Stimulated activated CD4-positive, alpha-beta T cell treated with anti-CD3 and anti-CD28 coated beads, Interleukin-4, amount 100 ng/mL, for 48 hours (primary cell): ENCODE measurements at places on chromosomes 6 and 20.

GRCh38 chr6:110960014-110960390 lies 1.5 kb downstream of the GTF3C6 start:
- no peak for DNase-seq

- DNase-seq, result no peak
Observed at GRCh38 chr20:57397693-57398108, 6.5 kb downstream of the RBM38 start.

GRCh38 chr20:49286689-49287551 lies 9.1 kb upstream of the ZNFX1 start:
- no peak for DNase-seq

GRCh38 chr6:73076211-73076954 lies 148.9 kb downstream of the KHDC1L start:
- DNase-seq, result no peak

- DNase-seq, result no peak
Observed at GRCh38 chr20:1014471-1014870, 12.4 kb upstream of the RSPO4 start.

DNA sequence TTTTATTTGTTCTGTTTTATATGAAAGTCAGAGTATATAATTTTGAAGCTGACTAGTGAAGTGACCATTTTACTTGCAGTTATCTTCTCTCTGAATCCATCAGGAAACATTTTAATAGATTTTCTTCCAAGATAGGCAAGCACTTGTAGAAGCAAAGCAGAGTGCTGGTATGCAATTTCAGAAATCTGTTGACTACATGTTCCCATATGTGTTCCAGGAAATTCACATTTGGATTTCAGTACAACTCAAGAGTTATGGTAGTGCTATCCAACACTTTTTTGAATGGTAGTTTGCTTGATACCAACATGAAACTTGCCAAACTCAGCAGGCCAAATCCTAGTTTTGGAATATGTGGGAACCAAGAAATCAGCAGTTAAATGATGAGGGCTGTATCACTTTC lies 94.0 kb downstream of the CENPW start:
- no peak for DNase-seq

DNA sequence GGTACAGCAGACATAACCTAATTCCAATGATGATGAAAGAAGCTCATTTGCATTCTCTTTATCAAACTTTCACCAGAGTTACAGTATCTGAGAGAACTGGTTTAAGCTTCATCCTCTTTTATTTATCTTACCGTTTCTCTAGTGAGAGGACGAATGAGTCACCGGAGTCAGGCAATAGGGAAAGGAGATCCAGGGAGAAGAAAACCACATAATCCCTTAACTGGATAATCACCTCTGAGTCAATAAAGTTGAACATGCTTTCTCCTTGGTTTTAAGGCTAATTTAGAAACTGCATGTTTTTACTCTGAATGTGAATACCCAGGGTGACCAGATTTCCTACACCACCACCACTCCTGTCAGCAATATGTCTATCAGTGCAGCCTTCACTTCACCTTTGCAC lies 313.7 kb upstream of the TBX18 start:
- DNase-seq, result no peak

DNA sequence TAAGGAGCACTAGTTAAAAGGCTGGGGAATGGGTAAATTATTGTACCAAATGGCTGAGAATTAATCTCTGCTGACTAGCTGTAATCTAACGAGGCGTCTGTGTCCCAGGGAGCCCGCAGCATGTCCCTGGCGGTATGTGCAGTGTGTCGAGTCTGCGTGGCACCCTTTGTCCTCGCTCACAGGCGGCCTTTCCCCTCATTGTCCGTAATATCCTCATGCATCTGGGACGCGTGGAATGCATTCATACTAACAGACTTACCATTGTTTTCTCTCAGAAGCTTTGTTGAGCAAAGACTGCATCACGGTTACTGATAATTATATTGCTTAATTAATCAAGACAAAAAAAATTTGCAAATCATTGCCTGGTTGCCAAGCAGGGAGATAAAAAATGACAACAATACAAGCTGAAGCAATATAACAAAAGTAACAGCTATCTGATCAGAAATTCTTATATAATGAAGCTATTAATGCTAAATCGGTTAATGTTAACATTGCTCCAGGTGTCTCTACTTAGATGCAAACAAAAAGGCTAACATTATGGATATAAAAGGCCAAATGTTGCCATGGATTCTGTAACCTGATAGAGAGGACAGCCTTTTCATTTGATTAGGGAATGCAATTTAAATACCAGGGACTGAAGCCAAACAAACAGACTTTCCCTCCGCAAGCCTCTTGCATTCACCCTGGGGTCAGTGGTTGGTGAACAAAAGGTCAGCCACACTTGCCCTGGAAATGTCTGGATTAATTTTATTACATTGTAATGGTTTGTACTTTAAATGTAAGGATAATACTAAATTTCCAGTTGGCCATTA lies 124.8 kb downstream of the INSM1 start:
- DNase-seq, result no peak

DNA sequence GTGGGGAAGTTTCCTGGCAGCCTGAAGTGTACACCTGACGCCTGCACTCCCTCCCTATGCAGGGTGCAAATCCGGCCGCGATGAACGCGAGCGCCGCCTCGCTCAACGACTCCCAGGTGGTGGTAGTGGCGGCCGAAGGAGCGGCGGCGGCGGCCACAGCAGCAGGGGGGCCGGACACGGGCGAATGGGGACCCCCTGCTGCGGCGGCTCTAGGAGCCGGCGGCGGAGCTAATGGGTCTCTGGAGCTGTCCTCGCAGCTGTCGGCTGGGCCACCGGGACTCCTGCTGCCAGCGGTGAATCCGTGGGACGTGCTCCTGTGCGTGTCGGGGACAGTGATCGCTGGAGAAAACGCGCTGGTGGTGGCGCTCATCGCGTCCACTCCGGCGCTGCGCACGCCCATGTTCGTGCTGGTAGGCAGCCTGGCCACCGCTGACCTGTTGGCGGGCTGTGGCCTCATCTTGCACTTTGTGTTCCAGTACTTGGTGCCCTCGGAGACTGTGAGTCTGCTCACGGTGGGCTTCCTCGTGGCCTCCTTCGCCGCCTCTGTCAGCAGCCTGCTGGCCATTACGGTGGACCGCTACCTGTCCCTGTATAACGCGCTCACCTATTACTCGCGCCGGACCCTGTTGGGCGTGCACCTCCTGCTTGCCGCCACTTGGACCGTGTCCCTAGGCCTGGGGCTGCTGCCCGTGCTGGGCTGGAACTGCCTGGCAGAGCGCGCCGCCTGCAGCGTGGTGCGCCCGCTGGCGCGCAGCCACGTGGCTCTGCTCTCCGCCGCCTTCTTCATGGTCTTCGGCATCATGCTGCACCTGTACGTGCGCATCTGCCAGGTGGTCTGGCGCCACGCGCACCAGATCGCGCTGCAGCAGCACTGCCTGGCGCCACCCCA lies 1.2 kb downstream of the GPR6 start:
- DNase-seq, result no peak

DNA sequence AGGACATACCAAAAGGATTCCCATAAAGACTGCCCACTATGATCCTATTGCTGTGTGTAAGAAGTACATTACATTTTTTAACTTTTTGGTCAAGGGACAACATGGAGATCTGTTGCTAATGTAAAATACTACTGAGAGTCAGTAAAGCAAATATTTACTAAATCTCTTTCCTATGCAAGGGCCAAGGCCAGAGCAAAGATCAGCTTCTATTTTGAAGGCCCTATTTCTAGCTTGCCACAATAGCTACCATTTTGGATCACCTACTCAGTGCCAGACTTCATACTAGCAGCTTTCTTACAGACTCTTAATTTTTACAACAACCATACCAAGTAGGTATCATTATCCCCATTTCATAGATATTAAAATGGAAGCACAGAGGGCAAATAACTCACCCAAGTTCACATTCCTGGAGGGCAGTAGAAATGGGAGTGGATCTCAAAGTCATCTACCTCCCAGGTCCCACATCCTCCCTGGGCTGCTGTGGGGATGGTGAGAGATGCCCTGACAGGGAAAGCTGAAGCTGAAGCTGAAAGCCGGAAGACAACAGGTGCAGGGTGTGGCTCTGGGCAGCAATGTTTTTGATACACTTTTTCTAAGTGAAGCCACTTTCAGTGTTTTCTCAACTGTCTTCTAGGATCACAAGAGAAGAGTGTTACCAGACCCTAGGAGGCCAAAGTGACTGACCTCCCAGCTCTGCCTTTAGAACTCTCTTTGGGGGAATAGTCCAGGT lies 321.2 kb downstream of the UBE3D start:
- DNase-seq, result no peak

DNA sequence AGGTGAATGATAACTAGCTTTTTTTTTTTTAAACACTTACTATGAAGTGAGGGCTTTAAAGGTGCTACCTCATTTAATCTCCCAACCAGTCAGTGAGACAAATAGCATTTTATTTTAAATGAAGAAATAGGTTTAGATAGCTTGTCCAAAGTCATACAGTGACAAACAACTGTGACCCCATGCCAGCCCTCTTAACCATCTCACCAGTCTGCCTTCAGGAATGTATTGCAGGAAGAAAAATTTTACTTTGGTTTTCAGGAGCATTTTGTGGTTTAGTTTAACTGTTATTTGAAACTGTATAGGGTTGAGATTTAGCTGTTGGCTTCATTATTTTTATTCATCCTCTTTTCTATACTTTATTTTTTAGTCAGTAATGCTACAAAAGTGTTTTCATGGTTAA lies 18.6 kb downstream of the DSE start:
- DNase-seq, result no peak

- no peak for DNase-seq
Observed at GRCh38 chr6:115302731-115303130, 758.0 kb downstream of the FRK start.

GRCh38 chr6:4164117-4164442 lies 28.7 kb upstream of the ECI2 start:
- DNase-seq, result no peak

- no peak for DNase-seq
Observed at GRCh38 chr6:78489874-78490273, 377.5 kb upstream of the IRAK1BP1 start.

DNA sequence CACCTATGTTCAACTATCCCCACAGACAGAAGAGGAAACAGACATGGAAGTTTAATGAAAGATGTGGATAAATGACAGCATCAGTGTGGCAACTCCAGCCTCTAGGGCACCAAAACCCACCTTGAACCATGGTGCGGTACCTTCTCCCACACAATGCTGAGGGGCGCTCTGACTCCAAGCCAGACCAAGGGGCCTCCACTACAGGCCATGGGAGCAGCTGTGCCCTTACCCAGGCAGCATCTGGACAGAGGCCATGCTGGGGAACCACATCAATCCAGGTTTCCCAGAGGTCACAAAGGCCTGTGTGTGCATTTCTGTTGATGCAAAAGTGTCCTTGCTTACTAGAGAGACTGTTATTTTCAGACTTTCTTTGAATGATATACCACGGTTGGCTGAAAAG lies 4.1 kb downstream of the PRR18 start:
- no peak for DNase-seq

DNA sequence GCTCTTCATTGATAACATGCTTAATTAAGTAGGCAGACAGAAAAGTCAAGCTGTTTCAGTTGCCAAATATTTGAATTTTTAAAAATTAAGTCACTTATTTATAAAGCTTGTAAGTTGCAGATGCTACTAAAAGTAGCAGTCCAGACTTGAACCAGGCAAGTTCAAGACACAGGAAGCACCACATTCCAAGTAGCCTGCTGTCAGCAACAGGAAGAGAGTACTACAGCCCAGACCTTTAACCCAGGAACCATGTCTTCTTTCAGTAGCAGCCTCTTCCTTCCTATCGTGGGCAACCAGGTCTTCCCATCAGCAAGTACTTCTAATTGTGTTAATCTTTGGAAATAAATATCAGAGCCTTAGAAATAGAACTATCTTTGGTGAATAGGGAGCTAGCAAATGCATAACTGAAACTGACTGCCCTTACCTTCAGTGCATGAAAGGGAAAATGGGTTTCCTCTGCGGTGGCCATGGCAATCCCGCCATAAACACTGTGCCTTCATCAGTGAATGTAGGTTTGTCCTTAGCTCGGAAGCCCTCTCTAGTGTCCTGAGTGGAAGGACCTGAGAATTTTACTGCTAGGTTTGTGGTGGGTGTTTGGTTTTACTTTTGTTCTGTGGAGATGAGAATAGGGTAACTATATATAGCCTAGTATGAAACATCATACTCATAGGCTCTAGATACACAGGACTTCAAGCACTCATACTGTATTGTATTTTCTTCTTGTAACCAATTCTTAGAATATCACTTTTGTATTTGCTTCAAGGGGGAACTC lies 95.6 kb downstream of the SYCP2 start:
- DNase-seq, result no peak

- DNase-seq, result no peak
Observed at GRCh38 chr6:71011871-71012371, 55.1 kb upstream of the B3GAT2 start.

DNA sequence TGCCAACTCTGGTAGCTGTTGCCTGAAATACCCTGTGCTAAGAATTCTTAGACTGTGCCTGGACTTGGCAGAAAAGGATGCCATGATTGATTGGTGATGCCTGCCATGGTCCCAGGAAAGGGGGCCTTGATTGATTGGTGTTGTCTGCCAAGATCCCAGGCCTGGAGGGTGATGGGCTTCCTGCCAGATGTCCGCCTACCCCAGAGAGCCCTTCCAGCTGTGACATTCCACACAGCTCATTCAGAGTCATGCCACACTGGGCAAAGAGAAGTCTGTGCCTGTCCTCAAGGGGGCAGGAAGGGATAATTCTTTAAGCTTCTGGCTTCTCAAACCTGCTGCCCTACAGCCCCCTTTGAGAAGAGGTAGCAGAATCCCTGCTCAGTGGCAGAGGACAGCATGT lies 24.6 kb downstream of the RIMS4 start:
- DNase-seq, result no peak

GRCh38 chr6:12297363-12298016 lies 7.3 kb downstream of the EDN1 start:
- DNase-seq, result no peak

DNA sequence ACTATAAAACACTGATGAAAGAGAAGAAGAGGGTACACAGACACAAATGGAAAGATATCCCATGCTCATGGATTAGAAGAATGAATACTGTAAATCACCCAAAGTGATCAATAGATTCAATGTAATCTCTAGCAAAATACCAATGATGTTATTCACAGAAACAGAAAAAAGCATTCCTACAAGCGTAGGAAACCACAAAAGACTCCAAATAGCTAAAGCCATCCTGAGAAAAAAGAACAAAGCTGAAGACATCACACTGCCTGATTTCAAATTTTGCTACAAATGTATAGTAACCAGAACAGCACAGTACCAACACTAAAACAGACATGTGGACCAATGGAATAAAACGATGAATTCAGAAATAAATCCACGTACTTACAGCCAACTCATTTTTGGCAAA lies 43.0 kb downstream of the THBS2 start:
- DNase-seq, result no peak

- no peak for DNase-seq
Observed at GRCh38 chr20:43941476-43942200, 27.0 kb downstream of the TOX2 start.

- DNase-seq, result no peak
Observed at GRCh38 chr6:34177181-34177591, 31.3 kb upstream of the GRM4 start.

GRCh38 chr20:61449916-61450315 lies 197.9 kb downstream of the CDH4 start:
- no peak for DNase-seq

DNA sequence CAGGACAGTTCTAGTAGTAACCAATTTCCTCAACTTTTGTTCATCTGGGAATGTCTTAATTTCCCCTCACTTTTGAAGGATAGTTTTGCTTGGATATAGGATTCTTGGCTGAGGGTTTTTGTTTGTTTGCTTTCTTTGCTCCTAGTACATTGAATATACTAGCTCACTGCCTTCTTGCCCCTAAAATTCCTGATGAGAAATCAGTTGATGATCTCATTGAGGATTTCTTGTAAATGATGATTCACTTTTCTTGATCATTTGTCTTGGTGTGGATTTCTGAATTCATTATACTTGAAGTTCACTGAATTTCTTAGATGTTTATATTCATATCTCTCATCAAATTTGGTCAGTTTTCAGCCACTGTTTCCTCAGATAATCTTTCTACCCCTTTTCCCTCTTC lies 49.1 kb upstream of the PRDM1 start:
- DNase-seq, result no peak
